CD4-positive, CD25-positive, alpha-beta regulatory T cell (primary cell): ENCODE measurements at places on chromosomes 1 and 21. TPM values are rescaled to one million over a fixed set of nuclear protein-coding genes. Genes with fewer than 3 reads are reported as not detected.

DNA sequence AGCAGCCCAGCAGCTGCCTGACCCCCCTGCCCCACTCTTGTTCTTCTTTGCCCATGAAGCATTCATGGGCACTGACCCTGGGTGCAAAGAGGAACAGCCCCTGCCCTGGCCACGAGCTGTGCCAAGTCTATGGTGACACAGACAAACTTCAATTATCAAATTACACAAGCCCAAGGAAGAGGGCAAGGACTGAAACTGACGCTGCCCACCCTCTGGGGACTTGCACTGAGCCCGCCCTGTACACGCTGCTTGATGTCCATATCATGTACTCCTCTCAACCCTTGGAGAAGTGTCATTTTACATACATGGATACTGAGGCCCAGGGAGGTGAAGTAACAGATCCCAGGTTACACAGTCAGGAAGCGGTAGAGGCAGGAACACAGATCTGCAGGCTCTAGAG lies 32.1 kb downstream of the NKAIN1 start:
- peaks cover 2% of the 10 kb centered on the region for H3K27me3 ChIP-seq
- H3K27ac ChIP-seq, result no peak overlapping the region
- no peak for DNase-seq

GRCh38 chr1:173139706-173140105 lies 67.4 kb downstream of the TNFSF4 start:
- no peak overlapping the region for H3K4me3 ChIP-seq
- no peak for DNase-seq
- no peaks in the 10 kb centered on the region for H3K4me1 ChIP-seq

GRCh38 chr1:59704716-59705115 lies 110.0 kb upstream of the HOOK1 start:
- H3K4me1 ChIP-seq, result no peaks in the 10 kb centered on the region
- H3K27ac ChIP-seq, result no peak overlapping the region
- no peak for DNase-seq

DNA sequence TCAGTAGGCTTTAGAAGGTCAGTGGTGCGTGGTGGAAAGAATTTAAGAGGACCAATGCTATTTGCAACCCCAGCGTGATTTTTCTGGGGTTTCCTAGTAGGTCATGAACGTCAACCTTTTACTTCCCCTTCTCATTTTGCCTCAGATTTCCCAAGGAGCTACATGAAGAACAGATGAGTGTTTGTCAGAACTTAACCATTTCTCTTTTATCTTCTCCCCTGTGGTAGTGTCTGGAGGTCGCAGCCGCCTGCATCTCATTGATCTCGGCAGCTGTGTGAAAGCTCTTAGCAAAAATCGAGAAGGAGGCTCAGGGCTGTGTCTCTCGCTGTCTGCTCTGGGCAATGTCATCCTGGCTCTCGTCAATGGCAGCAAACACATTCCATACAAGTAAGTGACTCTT lies 491.1 kb downstream of the KIF26B start:
- H3K27me3 ChIP-seq, result peaks cover 2% of the 10 kb centered on the region
- H3K4me1 ChIP-seq, result no peaks in the 10 kb centered on the region
- H3K36me3 ChIP-seq, result no peaks in the 10 kb centered on the region
- DNase-seq, result no peak

DNA sequence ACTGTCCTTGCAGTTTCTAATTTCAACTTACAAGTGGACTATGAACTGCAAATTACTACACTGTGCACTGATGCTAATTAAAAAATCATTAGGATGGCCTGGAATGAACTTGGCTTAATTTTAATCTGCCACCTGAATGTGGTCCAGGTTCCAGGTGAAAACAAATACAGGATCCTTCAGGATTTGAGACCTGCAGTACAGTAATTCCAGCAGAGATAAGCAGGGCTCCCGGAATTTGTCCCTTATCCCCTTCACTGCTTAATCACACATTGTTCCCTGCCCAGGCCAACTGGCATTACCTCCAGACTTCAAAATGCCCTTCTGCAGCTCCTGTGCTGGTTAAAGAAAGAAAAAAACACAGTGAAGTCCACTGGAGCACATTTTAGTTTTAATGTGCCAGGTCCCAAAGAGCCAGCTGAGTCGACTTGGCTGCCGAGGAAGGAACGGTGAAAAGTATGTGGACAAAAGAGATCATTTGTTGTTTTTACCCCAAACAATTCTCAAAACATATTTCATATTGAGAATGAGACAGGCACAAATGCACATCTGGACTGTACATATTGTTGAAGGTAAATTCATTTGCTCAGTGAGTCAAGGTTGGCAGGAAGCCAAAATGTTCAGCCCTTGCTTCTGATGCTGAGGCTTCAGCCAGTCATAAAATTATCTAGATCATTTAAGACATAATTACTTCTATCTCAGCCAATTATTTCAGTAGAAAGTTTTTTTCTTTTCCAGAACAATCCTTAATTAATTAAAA lies 28.3 kb downstream of the DEGS1 start:
- H3K4me1 ChIP-seq, result no peaks in the 10 kb centered on the region
- no peak overlapping the region for H3K4me3 ChIP-seq
- DNase-seq, result no peak
- H3K27ac ChIP-seq, result no peak overlapping the region
- no peaks in the 10 kb centered on the region for H3K36me3 ChIP-seq

DNA sequence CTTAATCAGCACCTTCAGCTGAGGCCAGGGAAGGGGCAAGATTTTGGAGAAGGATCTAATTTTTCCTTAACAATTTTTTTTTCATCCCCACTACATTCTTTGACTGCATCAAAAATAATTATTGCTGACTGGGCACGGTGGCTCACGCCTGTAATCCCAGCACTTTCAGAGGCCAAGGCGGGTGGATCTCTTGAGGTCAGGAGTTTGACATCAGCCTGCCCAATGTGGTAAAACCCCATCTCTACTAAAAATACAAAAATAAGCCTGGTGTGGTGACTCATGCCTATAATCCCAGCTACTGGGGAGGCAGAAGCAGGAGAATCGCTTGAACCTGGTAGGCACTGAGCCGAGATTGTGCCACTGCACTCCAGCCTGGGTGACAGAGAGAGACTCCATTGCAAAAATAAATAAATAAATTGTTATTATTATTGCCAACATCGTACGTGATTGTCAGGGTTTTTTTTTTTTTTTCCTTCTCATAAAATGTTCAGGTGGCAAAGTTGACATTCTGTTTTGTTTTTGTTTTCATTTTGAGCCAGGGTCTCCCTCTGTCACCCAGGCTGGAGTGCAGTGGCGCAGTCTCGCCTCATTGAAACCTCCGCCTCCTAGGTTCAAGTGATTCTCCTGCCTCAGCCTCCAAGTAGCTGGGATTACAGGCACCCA lies 37.3 kb upstream of the MORC3 start:
- H3K4me1 ChIP-seq, result no peaks in the 10 kb centered on the region
- H3K36me3 ChIP-seq, result peaks cover 36% of the 10 kb centered on the region
- H3K27me3 ChIP-seq, result no peaks in the 10 kb centered on the region

The HOOK1 gene
- 9.3 TPM for total RNA-seq

The BCAN gene
- not detected for total RNA-seq
